ENCODE measurements at places on chromosomes 2 and 18. TPM values are rescaled to one million over a fixed set of nuclear protein-coding genes. Genes with fewer than 3 reads are reported as not detected.

Gene SAG
- 0.05 TPM for total RNA-seq

Gene ANKRD30B
- total RNA-seq, result not detected

Gene CWC22
- 13.8 TPM for total RNA-seq

Gene ACKR3
- total RNA-seq, result 2.0 TPM

Gene DARS1
- total RNA-seq, result 35.8 TPM

Gene CDK15
- not detected for total RNA-seq

Gene TMEM198
- total RNA-seq, result 0.31 TPM

Gene HOXD9
- not detected for total RNA-seq

Gene KIAA2012
- total RNA-seq, result not detected

Gene SERPINB4
- total RNA-seq, result not detected

Gene SLC4A3
- not detected for total RNA-seq

Gene MC4R
- not detected for total RNA-seq

Gene ERICH2
- not detected for total RNA-seq

Gene ZBTB7C
- total RNA-seq, result not detected

Gene GREB1L
- not detected for total RNA-seq

Gene RMND5A
- total RNA-seq, result 47.1 TPM

Gene GREB1
- 0.25 TPM for total RNA-seq

Gene POTEE
- total RNA-seq, result 0.08 TPM

Gene EPG5
- 35.5 TPM for total RNA-seq

Gene TWIST2
- not detected for total RNA-seq

Gene ZFP36L2
- total RNA-seq, result 1,311 TPM

Gene SCG2
- not detected for total RNA-seq

Gene EVA1A
- total RNA-seq, result not detected

Measured in CD8-positive, alpha-beta T cell (primary cell).